ENCODE measurements at places on chromosomes 4 and X.

- DNase-seq = no peak
Measured at GRCh38 chrX:5449323-5449722, 779.3 kb downstream of the NLGN4X start.

DNA sequence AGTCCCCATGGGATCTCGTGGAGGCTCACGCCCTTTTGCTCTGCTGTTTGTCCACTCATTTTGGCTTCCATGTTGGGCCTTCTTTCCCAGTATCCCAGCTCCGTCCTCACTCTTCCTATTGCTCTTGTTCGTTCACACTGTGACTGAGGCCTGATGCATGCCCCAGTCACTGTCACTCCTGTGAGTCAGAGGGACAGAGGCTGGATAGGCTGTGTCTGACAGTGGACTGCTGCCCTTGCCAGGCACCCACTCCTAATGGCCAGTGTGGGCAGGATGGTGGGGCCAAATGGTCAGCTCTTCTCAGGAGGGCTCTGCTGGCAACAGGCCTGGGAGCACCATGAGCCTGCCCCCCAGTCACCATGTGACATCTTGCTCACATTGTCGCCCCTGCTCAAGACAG, 40.0 kb downstream of the HADH start:
- DNase-seq = no peak

- no peak for DNase-seq
Measured at GRCh38 chrX:24662352-24662751, 15.2 kb upstream of the PCYT1B start.

- no peak for DNase-seq
Measured at GRCh38 chr4:123345137-123345934, 51.3 kb upstream of the SPRY1 start.

Measured in NCI-H1694 (cell line).